ENCODE measurements at places on chromosomes 2 and 18.

DNA sequence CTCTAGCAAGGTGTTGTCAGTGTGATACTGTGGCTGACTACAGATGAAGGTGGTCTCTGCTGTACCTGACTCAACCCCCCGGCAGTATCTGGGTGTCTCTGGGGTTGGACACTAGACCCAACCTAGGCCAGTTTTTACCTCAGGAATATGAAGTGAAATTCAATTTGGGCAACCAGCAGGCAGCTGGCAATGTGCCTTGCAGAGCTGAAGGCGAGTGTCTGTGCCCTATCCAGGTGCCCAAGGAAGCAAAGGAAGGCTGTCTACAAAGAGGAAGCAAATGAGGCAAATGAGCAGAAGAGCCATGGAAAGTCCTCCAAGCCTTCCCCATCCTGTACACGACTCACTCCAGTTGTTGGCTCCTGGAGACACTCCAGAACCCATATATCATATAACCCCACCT lies 264.6 kb upstream of the AGAP1 start:
- no peak for DNase-seq

- DNase-seq, result no peak
Measured at GRCh38 chr2:119484834-119485233, 39.4 kb downstream of the SCTR start.

- no peak for DNase-seq
Measured at GRCh38 chr18:79798346-79798998, 734 bp downstream of the KCNG2 start.

GRCh38 chr2:150357770-150358467 lies 129.5 kb downstream of the RND3 start:
- DNase-seq, result no peak

- no peak for DNase-seq
Measured at GRCh38 chr2:47198985-47199451, 43.9 kb upstream of the STPG4 start.

DNA sequence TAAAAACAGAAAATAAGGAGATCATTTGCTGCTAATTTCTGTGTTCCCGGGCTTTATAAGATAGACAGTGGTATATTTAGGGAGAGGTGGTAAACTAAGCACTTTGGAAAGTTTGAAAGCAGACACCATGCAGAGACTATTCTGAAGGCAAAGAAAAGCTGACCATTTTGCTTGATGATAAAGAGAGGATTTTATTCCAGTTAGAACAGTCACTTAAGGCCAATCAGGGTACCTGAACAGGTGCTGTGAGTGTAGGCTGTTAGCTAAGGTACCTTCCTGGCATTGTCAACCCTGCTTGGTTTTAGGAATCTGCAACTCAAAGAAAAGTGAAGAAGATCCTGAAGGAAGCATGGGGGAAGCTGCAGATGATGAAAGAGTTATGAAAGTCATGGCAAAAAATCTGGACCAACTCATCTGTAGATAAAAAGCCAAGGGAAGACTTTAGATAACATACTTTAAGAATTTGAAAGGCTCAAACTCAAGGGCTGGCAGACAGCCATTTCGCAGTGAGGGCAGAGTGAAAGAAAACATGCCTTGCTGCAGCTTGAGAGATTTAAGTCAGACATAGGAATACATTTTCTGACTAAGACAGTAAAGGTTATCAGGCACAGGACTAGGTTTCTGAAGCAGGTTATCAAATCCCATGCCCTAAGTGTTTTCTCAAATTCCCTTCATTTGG lies 80.1 kb upstream of the ARL5A start:
- DNase-seq, result no peak

DNA sequence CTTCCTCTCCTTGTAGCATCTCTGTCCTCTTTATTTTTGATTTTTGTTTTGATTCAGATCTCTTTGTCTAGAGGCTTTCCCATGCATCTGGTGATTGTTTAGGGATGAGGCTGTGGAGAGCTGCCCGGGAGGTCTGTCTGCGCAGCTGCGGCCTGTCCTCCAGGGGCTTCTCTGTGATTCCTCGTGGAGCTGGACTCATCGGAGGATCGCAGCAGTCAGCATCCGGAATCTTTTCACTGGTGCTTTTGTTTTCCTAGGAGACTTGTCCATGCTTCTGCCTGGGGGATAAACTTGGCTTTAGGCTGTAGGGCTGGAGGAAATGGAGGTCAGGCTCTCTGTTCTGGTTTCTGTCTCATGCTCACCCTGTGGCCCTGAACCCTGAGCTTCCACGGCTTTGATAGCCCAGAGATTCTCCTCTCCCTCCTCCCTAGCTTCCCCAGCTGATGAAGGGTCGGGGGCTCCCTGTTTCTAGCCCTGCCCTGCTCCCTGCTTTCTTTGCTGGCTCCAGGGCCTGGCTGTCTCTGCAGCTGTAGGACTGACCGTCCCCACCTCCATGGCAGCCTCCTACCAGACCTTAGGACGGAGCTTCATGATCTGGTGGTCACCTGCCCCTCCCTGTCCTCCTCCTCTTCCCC lies 35.5 kb downstream of the ZNF532 start:
- no peak for DNase-seq

DNA sequence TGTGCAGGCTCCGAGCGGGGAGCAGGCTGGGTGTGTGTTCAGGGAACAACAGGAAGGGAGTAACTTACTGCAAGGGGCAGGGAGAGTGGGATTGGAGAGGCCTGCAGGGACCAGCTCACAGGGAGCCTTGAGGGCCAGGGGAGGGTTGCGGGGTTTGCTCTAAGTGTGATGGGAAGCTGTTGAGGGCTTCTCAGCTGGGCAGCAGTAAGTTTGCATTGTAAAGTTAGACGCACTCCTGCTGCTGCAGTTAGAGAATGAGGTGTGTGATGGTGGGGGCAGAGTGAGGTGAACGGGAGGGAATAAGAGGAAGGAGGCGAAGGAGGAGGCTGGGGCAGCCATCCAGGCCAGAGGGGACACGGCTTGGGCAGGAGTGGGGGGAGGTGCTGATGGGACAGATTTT lies 53.4 kb downstream of the BOLA3 start:
- no peak for DNase-seq

- DNase-seq, result peak; percentile 80
Measured at GRCh38 chr18:80033181-80034067, 810 bp upstream of the RBFA start.

DNA sequence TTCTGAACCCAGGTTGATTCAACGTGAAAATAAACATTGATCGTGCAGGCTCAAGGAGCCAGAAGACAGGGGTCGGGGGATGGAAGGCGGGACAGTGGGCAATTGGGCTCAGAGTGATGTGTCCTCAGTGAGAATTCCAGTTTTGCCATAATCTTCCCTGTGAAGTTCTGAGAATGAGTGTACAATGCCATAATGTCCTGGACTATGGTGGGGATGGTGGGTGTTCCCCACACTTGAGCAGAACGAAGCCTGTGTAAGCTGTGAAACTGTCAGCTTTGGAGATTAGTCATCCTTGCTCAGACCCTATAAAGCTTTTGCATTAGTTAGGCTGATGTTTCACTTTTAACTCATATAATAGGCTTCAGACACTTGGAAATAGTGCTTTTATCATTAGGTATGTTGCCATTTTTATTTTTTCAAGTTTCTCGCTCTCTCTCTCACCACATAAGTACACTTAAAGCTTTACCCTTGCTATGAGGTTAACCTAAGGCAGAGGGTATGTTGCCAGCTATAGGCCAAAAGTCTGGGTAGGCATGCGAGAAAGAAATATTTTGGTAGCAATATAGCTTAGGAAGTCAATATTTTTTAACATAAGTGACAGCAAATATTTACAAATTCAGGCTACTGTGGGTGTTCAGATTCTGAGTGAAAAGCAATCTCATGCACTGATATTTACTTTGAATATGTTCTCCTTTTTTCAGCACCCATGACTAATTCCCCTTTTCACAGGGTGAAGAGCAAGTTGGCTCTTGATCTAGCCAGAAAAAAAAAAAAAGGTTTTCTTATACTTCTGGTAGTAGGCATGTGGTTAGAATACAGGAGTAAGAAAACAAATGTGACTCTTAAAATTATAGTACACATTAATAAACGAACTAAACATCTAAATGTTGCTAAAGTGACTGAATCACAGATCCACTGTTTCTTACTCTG lies 47.2 kb downstream of the CDC42EP3 start:
- DNase-seq, result peak; percentile 79

DNA sequence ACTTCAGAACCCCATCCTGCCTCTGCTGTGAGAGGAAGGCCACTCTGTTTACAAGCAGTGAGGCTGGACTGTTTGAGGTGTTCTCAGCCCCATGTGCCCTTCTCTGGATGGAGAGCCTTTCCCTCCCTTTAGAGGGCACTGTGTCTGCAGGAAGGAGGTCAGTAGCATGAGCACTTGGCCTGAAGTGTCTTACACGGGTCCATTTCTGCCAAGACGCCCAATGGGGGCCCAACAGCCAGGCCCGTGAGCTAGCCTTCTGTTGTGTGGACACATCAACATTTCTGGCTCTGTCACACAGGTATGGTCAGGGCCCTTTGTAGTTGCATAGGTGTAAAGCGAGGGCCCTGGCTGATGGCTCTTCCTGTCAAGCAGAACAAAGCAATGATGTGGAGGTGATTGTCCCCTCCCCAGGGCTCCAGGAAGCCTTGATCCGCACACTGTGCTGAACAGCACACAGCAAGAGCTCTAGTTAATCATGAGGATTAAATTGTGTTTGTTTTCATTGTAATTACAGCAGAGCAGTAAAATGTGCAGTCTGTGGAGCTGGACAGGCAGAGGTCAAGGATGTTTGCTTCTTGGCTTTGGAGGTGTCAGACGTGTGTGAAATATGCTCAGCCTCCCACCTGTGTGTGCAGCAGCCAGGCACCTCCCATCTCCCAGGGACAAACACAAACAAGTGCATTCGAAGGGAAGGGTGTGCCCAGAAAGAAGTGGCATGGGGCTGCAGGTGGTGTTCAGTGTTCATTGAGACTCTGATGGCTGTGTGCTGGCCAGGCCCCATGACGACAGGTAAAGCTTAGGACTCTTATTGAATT lies 132.1 kb downstream of the SH3RF3 start:
- DNase-seq, result no peak

DNA sequence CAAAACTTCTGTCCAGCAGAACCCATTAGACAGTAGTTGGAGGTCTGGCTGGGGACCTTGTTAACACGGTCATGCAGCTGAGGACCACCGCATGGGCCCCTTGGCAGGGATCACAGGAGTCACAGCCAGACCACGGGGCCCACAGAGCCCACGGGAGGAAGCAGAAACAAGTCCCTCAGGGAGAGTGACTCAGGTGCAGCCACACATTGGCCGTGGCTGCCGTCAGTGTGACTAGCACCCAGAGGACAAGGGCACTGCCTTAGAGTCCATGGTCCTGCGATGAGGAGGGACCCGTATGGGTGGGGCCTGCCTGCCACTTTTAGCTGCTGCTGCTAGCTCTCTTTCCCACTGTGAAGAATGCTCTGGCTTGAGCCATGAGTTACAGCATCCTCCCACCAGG lies 5.9 kb upstream of the RFX8 start:
- DNase-seq, result no peak

GRCh38 chr2:70668432-70668831 lies 99.6 kb downstream of the ADD2 start:
- DNase-seq, result no peak

DNA sequence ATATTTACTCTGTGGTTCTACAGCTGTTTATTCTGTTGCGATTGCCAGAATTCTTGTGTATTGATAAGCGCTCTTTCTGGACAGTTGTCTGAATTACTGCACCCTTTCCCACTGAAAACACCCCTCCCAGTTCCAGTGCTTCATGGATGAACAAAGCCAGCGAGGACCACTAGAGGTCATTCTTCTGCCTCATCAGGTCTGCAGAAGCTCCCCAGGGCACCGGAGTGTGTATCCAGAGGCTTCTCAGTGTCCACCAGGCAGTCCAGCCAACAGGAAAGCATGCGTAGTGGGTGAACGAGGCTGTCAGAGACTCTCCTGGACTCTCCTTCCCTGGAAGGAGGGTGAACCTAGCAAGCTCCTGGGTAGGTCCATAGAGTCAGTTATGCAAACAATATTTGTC lies 40.6 kb upstream of the INHBB start:
- DNase-seq, result no peak

DNA sequence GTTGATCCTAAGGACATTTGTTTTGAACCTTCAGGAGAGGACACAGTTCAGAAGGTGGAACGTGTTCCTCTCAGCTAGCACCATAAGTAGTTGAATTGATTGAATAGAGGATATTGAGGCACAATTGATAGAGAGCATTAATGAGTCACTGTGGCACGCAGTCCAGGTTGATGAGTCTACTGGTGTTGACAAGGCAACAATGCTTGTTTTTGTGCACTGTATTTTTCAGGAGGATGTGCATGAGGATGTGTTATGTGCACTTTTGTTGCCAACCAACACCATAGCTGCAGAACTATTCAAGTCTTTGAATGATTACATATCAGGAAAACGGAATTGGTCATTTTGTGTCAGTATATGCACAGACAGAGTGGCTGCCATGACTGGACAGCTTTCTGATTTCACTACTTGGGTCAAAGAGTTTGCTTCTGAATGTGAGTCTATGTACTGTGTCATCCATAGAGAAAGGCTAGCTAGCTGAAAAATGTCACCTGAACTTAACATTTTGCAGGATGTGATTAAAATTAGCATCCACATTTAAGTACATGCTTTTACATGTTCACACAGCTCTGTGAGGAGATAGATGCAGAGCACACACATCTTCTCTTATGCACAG lies 140.1 kb upstream of the B3GNT2 start:
- no peak for DNase-seq

GRCh38 chr2:236210536-236210935 lies 42.4 kb upstream of the GBX2 start:
- DNase-seq, result no peak

- no peak for DNase-seq
Measured at GRCh38 chr18:42192251-42193248, 237.5 kb downstream of the PIK3C3 start.

GRCh38 chr2:31319406-31320175 lies 85.6 kb downstream of the EHD3 start:
- DNase-seq, result peak; percentile 77

GRCh38 chr2:132404056-132404455 lies 12.5 kb upstream of the GPR39 start:
- no peak for DNase-seq

DNA sequence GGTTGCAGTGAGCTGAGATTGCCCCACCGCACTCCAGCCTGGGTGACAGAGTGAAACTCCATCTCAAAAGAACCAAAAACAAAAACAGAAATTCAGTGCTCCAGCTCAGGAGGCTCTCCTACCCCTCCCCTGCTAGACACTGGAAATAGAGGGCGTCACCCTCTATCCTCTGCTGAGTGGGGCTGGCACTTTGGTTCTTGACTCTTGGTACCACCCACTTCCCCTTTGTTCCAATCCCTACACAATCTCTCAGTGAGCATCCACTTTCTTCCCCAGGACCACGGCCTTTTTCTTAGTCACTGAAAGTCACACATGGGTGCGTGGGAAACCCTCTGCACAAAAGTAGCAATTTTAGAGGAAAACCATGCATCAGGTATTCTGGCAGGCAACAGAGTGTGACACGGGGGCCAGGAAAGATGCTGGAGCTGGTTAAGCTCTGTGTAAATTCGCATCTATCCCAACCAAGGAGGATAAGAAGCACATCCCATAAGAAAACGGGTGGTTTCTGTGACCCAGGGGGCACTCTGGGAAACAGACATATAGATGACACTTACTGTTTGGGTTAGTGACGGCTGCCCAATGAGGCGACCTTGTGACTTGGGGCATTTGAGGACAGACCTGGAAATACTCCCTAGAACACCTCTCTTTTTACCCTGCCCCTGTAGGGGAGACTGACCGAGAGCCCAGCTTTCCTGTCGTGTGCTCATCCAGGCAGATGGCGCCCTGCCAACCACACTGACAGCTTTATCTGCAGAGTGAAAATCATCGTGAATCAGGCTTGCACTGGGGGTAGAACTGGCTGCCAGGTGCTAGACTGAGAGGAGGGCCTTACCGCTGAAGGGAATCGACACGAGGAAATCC lies 7.7 kb downstream of the HJURP start:
- DNase-seq, result no peak
